ENCODE measurements at places on chromosomes 5 and 9.

GRCh38 chr9:35272989-35273388 lies 111.2 kb downstream of the UNC13B start:
- no peak for DNase-seq

GRCh38 chr9:125997196-125997823 lies 250.1 kb downstream of the PBX3 start:
- DNase-seq = no peak

DNA sequence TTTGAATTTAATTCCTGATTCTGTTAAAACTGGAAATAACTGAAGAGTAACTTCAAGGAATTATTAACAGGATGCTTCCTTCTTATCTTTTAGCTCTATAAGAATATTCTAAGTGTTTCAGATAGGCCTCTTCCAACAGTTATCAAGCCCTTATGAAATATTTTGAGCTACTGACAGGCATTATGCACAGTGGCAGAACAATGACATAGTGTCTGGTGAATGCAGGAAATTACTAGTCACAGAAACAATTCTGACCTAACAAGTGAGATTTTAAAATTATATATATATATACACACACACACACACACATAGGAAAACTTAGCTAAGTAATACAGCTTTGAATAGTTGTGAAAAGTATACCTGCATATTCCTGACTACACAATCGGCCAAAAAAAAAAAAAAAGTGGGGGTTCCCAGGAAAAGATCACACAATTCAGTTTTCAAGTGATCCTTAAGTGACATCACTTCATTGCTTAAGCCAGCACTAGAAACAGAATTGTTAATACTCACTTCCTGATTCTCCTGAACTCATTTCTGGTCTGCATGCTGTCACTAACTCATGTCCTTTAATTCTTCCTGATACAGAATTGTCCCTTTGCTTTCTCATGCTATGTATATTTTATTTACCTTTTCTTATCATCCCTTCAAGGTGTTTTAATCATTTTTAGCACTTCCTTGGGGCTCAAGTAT lies 77.3 kb downstream of the SLC25A46 start:
- no peak for DNase-seq

GRCh38 chr9:101324245-101324804 lies 60.5 kb downstream of the BAAT start:
- DNase-seq = no peak

DNA sequence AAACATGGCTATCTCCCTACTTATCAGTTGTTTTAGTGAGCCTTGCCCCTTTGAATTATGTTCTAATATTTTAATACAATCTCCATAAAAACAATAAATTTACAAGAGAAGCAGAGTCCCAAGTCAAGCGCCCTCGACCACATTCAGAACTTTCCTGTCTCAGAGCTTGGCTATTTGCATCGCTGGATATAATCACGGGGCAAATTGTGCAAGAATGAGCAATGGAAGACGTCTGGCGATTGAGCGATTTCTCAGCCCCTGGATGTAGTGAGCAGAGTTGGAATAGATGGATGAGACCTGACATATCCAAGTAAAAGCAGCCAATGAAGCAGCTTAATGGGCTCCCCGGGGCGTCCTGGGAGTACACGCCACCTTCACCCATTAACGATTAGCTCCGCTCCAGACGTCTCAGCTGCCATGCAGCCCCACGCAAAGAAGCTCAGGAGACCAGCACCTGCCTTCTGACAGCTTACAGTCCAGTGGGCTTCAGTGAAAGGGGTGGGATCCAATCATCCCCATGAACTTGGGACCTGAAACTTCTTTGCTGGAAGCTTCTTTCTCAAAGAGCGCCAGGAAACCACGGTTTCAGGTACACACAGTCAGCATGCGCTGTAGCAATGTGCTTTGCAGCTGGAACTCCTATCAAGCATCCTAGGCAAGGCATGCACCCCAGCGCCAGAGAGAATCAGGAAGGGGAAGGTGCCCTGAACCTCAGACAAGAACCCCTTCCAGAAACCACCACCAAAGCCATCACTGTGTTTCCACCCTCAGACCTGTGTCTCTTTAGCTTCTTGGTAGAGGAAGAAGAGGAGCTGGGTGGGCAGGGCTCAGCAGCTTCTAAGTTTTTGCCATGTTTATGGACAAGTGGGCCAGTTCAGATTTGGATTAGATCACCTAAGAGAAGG lies 92.0 kb upstream of the IRX4 start:
- DNase-seq = no peak

- DNase-seq = no peak
These were observed 44.3 kb downstream of the HMCN2 start for GRCh38 chr9:130309689-130310455.

DNA sequence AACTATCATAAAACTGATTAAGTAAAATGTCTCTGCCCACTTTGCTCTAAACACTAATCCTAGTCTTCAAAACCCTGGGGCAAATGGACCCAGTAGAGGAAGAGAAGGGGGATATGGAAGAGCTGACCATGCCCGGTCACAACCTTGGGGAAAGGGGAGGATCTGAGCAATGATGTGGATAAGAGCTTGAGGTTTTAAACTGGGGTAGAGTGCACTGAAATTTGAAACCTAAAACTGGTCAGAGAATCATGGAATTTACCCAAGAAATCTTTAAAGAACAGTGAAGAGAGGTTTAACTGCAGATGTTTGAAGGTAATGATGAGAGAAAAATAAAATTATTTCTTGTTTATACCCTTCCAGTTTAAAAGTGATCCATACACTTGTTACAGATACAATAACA lies 110.8 kb downstream of the MRPS30 start:
- DNase-seq = no peak

DNA sequence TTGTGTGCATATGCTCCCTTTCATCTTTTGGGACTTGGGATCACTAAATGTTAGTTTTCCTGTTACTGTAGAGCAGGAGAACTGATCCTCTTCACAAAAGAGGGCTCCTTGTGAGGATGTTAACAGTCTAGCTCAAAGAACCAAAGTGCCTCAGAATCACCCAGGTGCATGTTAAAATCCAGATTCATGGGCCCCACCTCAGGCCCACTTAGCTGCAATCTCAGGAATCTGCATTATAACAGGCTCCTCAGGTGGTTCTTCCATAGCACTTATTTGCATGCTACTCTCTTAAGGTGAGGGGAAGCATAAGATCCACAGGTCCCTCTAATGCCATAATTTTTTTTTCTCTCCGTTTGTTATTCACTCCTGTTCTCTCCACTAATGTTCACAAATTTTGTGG lies 14.8 kb upstream of the MEF2C start:
- no peak for DNase-seq

GRCh38 chr5:133945568-133945967 lies 22.9 kb downstream of the C5orf15 start:
- DNase-seq = no peak

GRCh38 chr5:178339272-178339671 lies 106.7 kb upstream of the PHYKPL start:
- DNase-seq = no peak

DNA sequence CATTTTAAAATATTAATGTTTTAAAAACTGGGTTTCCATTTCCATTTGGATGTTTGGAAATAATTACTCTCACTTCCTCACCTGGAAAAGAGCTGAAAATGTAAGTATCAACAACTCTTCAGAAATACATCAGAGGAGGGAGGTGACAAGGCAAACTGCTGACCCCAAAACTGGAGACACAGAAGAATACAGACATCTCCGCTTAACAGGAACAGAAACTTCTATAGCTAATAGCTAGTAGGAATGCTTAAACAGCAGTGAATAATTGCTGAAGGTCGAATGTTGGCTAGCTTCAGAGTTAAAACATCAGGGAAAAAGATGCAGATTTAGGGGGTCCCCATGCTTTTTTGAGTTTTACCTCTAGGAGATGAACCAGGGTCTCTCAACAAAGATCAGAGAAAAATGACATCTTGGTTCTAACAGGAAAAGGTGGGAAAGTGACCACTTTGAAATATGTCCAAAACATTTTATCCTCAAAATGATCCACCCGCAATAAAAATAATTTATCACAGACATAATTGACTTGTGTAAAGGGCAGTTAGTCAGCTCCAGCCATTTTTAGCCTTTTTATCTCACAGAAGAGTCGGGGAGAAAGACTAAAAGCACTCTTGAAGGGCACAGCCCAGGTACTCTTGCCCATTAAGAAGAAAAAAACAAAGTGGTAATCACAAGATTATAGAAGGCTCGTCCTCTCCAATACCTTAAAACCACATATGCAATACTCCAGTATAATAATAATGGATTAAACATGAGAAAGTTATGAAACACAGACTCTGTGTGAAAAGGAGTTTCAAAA lies 1474.9 kb downstream of the EFNA5 start:
- DNase-seq = no peak

- no peak for DNase-seq
These were observed 4.6 kb downstream of the RAPGEF6 start for GRCh38 chr5:131630208-131630962.

DNA sequence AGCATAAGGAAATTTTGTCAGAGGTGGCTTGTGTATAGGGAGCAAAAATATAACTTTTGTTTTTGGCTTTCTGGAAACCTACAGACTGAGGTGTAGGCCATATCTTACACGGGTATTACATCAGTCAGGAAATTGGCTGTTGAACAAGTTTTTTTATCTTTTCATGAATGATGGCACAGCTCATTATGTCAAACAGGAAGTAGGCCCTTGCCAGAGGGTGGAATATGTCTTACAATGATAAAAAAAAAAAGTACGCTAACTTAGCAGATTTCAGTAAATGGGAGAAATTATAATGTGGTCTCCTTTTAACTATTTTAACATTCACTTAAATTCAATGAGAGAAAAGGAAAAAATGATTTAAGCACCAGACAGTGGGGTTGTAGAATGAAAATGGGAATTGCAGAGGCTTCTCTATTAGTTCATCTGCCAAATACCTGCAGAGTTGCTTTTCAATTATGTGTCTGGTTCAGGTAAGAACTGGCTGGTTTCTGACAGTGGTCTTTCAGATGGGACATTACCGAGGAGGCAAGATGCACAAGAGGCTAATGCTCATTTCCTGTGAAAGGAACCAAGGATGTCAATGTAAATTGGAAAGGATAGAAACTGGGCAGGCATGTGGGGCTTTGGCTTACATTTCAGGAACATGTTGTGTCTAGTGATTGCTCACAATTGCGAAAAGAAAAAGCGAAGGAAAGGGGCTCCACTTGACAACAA lies 169.9 kb downstream of the NNT start:
- DNase-seq = no peak

DNA sequence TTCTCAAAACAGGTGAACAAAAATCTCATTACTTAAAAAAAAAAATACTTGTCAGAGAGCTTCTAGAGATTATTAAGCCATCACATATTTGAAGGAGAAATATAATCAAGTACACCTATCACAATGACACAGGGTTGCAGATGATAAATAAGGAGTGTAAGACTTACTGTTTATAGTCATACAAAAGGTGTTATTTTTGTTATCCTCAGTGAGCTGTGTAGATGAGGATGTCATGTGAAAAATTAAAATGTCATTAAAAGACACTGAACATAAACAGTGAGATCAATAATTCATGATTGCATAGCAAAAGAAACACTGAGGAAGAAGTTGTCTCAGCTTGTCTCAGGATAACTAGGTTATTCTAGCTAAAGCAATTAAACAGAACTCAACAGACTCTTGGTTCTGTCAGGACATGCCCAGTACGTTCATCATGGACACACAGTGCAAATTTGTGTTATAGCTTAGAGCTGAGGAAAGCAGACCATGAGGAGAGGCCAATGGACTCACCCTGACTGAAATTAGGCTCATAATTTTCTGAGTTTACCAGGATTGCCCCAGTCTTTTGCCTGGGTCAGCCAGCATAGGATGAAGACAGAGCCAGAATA lies 1162.6 kb upstream of the C9orf72 start:
- DNase-seq = no peak

DNA sequence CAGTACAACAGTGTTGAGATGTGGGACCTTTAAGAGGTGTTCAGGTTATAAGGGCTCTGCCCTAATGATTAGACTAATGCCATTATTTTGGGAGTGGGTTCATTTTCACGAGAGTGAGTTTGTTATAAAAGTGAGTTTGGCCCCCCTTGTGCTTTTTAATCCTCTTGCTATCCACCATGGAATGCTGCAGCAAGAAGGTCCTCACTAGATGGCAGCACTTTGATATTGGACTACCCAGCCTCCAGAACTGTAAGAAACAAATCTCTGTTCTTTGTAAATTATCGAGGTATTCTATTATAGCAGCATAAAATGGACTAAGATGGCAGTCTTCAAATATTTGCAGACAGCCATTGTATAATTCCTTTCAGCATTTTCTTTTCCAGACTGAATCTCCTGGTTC lies 212.4 kb downstream of the LRRC70 start:
- no peak for DNase-seq

DNA sequence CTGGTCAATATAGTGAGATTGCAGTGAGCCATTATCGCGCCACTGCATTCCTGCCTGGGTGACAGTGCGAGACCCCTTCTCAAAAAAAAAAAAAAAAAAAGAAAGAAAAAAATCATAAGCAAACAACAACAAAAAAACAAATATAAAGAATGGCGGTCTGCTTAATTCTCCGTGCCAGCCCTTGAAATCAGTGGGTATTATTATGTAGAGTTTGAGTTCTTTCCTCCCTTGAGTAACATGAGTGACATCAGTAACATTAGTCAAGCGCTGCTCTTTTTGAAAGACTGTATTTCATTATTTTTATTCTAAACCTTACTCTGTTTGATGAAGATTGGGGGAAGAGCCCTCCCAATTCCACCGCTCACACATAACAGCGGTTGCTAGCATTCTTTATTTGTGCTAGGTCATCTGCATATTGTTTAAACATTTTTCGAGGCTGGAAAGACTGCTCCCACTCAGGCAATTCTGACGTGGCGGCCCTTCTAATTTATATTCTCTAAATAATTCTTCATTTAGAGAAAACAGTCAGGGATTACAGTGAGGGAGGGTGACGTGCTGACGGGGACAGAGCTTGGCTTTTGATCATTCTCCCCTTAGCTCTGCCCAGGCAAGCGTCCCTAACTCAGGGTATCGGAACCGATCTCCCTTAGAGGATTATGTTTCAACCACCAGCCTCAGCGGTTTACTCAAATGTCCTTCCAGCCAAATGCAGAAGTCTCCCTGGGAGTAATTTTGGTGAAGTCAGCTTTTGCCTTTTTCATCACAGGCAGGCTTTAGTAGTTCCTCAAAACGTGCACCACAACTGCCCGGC lies 860 bp upstream of the MARCHF6 start:
- peak; percentile 59 for DNase-seq

- no peak for DNase-seq
These were observed 126.9 kb downstream of the PALM2AKAP2 start for GRCh38 chr9:109906766-109907382.

GRCh38 chr9:99071313-99072039 lies 33.4 kb upstream of the TGFBR1 start:
- DNase-seq = no peak

Data from NCI-H187 (cell line).